ENCODE measurements at places on chromosomes 1 and 21.
A peak's percentile ranks its signal among the peaks of the same experiment; 100 is the strongest.

DNA sequence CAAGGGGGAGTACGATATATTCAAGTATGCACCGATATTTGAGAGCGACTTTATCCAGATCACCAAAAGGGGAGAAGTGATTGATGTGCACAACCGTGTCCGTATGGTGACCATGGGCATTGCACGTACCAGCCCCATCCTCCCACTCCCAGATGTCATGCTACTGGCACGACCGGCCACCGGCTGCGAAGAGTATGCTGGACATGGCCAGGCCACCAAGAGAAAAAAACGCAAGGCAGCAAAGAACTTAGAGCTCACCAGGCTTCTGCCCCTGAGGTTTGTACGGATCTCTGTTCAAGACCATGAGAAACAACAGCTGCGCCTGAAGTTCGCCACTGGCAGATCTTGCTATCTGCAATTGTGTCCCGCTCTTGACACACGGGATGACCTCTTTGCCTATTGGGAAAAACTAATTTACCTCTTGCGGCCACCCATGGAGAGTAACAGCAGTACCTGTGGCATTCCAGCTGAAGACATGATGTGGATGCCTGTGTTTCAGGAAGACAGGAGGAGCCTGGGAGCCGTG lies 16.5 kb downstream of the ATF3 start:
- DNase-seq = no peak

- DNase-seq = peak; percentile 70
These were observed 35.6 kb downstream of the LYST start for GRCh38 chr1:235831148-235831547.

DNA sequence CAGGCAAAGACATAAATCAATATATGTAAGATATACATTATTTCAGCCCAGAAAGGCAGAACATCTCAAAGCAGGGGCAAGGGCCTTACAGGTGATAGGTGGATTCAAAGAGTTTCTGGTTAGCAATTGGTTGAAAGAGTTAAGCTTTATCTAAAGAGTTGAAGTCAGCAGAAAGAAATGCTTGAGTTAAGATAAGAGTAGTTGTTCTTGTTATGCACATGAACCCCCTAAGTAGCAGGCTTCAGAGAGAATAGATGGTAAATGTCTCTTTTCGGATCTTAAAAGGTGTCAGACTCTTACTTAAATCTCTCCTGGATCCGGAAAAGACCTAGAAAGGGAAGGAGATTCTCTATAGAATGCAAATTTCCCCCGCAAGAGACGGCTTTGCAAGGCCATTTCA lies 8.3 kb upstream of the ZBTB40 start:
- DNase-seq = no peak

- no peak for DNase-seq
These were observed 142.8 kb downstream of the PRDM16 start for GRCh38 chr1:3211582-3212375.

GRCh38 chr1:151513626-151514121 lies 2.5 kb downstream of the CGN start:
- DNase-seq = no peak

DNA sequence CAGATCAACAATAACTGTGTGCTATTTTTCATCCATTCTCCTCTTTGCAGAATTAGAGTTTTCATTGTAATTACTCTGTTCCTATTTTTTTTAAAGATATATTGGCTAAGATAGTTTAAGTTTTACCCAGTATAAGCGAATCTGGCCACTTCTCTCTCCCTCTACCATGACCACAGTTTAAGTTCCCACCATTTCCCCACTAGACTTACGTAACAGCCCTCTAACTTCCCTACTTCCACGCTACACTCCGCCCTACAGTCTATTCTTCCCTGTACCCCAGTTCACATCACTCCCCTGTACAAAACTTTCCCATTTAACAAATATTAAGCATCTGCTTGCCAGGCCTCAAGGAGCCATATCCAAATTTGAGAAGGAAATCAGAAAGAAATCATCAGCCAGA lies 16.5 kb downstream of the CTSK start:
- DNase-seq = no peak

DNA sequence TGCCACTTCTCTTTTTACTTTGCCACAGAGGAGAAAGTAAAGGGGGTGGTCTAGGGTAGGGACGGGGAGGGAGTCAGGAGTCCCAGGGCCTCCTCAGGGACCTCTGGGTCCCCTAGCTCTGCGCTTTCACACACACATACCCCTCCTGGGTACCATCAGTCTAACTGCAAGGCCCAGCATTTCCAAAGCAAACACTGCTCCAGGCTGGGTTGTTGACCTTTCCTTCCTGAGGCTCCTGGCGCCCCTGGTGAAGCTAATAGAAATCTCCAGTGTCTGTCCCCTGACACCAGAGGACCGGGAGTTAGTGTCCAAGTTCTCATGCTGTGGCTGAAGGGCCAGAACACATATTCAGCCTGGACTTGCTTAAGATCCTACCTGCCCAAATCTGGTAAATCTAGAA lies 3.9 kb downstream of the TMEM63A start:
- DNase-seq = no peak

DNA sequence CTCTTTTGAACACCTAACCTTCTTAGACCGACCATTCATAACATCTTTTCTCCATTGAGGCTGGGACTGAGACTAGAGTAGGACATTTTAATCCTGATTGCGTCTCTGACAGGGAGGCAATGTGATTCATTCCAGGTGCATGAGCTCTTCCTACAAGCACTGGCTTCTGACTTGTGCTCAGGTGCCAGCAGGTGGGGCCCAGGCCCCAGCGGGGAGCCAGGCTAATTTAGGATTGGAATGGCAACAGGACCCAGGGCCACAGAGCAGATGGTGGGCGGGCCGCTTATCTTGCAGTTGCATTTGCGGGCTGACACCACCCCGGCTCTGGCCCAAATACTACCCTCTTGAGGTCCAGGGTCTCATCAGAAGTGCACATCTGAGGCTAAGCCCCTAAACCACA lies 4.1 kb downstream of the GPA33 start:
- no peak for DNase-seq

- no peak for DNase-seq
These were observed 1.5 kb downstream of the ITSN1 start for GRCh38 chr21:33643658-33644311.

- no peak for DNase-seq
These were observed 28.5 kb upstream of the CAMK1G start for GRCh38 chr1:209554761-209555611.

GRCh38 chr1:46569884-46570725 lies 18.7 kb upstream of the KNCN start:
- peak; percentile 28 for DNase-seq

DNA sequence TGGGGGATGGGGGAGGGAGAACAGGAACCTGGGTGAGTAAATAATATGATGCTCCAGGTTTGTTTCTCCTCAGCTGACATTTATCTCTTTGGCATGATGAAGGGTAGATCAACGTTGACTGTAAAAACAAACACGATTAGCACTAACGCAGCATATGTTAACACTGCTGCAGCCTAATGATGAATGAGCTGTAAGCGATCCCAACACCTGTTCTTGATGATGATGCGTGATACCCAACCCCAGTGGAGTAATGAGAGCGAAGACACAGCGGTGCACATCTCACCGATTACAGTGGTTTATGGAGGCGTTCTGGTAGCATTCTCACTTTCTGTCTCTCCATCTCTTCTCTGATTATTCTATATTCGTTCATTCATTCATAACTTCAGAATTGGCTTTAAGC lies 640.4 kb downstream of the USP25 start:
- no peak for DNase-seq

DNA sequence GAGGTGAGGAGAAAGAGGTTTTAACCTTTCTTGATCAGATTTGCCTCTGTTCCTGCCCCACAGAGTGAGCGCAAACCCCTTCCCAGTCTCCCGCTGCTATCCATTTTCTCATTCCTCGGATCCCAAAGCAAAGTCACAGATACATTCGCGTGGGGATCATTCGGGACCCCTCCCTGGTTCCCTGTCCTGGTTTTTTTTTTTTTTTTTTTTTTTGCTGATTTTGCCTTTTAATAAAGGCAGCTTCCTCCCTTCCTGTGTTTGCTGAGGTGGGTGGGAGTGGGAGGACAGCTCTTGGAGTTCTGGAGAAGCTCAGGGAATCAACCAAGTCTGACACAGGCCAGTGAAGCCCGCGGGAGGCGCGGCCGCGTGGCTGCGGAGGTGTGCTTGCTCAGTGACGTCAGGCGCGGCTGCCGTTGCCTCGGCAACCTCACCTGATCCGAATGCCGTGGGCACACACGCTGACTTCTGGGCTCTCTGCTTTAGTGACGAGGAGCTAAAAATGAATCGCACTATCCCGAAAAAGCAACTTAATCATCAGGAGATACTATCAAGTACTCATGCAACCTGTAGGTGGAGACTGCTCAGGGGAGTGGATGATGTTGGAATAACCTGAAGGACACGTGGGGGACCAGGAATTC lies 106.4 kb downstream of the TBX19 start:
- no peak for DNase-seq

GRCh38 chr1:206708058-206708457 lies 23.4 kb downstream of the MAPKAPK2 start:
- DNase-seq = no peak

GRCh38 chr1:222461941-222462340 lies 86.0 kb downstream of the HHIPL2 start:
- DNase-seq = no peak

GRCh38 chr1:211415700-211416099 lies 76.3 kb downstream of the RD3 start:
- no peak for DNase-seq

DNA sequence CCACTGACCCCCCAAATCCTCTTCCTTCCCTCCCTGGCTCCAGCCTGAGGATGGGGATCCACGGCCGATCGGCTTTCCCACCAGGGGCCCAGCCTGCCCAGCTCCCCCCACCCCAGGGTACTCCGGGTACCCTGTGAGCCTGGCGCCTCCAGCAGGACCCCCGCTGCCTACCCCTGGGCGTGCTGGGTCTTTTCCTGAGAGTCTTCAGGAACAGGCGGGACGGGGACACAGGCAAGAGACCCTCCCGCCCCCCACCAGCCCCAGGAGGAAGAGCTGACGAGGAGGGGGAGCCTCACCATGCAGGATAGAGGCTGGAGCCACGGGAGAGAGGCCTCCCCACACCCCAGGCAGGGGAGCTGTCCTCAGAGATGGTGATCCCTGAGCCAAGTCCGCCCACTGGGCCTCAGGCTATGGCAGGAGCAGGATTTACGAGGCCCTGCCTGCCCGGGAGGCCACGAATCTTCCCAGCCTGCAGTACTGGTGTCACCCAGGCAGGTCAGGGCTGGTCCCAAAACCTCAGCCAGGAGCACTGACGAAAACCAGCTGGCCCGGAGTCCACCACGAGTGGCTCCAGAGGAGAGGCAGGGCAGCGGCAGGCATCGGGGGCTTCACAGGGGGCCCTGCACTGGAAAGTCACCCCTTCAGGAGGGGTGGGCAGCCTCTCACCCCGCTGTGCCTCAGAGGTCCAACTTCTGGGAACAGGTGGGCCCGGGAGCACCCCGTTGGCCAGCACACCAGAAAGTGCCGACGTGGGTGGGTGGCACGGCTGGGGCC lies 58.0 kb downstream of the MEGF6 start:
- DNase-seq = no peak

GRCh38 chr21:45322960-45323461 lies 35.3 kb upstream of the POFUT2 start:
- DNase-seq = no peak

DNA sequence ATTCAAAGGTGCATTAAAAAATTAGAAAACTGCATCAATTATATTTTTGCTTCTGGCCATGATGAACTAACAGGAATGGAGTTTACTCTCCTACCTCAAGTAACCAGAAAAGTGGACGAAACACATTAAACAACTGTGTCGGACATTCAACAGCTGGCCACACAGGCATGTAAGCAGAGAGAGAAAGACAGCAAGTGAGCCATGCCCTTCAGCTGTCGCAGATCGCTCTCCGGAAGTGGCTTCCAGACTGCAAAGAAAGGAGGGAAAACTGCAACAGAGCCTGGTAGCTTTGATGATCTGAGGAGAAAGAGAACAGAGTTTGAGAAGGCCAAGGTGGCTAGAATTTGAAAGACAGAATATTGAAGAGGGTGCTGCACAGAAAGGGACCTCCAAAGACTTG lies 557.2 kb downstream of the MATN1 start:
- DNase-seq = no peak

GRCh38 chr1:221594576-221594975 lies 147.3 kb downstream of the DUSP10 start:
- DNase-seq = no peak

GRCh38 chr1:91645031-91645430 lies 144.4 kb downstream of the CDC7 start:
- peak; percentile 35 for DNase-seq

DNA sequence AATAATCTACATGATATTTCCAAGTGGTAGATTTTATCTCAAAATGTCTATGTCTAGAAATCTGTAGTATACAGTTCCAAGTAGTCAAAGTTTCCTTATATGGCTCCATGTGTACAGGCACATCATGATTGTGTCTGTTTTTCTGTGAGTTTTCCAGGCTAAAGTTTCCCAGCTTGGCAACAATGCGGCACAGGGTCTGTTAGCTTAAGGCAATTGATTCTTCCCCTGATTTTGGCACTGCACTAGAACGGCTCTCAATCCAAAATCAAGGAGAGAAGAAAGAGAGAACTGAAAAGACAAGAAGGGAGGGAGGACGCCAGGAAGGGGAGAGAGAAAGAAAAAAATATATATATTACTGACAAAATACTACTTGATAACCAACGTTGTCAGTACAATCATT lies 193.9 kb upstream of the SNX7 start:
- peak; percentile 10 for DNase-seq

- DNase-seq = no peak
These were observed 1166.7 kb upstream of the B3GALT2 start for GRCh38 chr1:194353121-194353520.

GRCh38 chr1:14679027-14679688 lies 80.7 kb downstream of the KAZN start:
- no peak for DNase-seq

GRCh38 chr1:207868251-207868773 lies 42.6 kb downstream of the CD34 start:
- DNase-seq = no peak

- DNase-seq = no peak
These were observed 45.8 kb downstream of the TFF3 start for GRCh38 chr21:42269386-42269785.

DNA sequence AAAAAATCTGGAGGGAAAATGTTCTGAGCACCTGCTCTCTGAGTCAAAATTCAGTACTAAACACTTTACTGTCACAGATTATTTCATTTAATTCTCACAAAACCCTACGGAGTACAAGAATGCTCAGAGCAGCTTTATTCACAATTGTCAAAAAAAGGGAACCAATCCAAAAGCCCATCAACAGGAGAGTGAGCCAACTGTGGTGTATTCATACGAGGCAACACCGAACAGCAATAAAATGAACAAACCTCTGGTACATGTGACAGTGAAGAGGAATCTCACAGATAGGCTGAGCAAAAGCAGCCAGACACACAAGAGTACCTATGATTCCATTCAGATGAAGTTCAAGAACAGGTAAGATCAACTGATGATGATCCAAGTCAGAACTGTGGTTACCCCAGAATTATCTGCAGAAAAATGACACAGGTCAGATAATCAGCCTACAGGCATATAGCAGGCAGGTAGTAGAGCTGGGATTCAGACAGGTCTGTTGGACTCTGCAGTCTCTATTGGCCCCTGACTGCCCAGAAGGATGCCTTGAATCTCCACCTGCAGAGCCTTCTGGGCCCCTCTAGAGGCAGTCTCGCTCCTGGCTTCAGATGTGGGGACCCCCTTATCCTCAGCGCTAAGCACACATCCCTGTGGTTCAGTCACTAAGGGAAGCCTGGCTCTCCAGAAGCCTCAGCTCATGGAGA lies 19.2 kb downstream of the SLC9A1 start:
- DNase-seq = no peak

- no peak for DNase-seq
These were observed 9.4 kb downstream of the USP48 start for GRCh38 chr1:21773585-21773984.

Data from fibroblast of skin of right quadriceps (primary cell).